ENCODE measurements at places on chromosomes 11 and 22.

GRCh38 chr11:102680945-102681344, 24.6 kb downstream of the MMP27 start:
- no peak for DNase-seq

DNA sequence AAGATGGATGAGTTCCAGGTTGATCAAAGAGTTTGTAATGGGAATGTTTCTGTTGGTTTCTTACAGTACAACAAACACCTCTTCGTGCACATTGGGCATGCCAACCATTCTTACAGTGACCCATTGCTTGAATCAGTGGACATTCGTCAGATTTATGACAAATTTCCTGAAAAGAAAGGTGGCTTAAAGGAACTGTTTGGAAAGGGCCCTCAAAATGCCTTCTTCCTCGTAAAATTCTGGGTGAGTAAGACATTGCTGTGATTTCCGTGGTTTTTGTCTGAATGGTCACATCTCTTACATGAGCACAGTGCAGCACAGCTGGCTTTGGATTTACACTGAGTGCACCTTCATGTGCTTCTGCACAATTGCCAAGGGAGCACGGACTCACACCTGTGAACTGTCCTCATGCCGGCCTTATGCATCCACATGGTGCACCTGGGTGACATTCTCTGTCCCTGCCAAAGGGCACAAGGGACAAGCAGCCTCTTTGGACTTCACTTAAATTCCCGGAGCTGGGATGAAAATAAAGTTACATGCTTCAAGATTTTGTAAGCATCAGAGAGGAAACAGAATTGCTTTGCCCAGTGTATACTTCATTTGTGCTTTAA, 107.1 kb upstream of the RASSF10 start:
- no peak for DNase-seq

- DNase-seq = no peak
Measured at GRCh38 chr11:125156346-125157117, 8.0 kb upstream of the PKNOX2 start.

GRCh38 chr11:74641289-74641688, 48.9 kb downstream of the POLD3 start:
- no peak for DNase-seq

All from activated T-helper 1 cell treated with anti-CD3 and anti-CD28 coated beads, Interleukin-2, amount 50 U/mL, for 16 hours (primary cell).